ENCODE measurements at places on chromosomes 5 and 9.
A peak's percentile ranks its signal among the peaks of the same experiment; 100 is the strongest.

GRCh38 chr9:116859763-116860162 lies 172.7 kb downstream of the TRIM32 start:
- DNase-seq = no peak

DNA sequence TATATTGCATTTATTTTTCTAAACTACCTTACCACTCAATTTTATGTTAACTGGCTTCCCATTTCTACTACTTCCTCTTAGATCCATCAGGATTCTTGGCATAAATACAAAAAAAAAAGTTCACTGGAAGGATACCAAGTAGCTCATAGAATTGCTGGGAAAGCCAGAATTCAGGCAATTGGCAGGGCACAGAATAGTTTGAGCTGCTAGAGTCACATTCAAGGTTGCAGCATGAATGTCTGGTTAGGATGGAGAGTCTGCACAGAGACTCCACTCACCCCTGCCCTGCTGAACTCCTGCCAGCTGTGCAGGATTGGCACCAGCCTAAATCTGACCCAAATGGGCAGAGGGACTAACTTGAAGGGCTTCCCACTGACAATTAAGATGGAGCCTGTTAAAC lies 4.9 kb upstream of the AMACR start:
- peak; percentile 40 for DNase-seq

GRCh38 chr5:27316271-27316650 lies 277.9 kb upstream of the CDH9 start:
- peak; percentile 35 for DNase-seq

DNA sequence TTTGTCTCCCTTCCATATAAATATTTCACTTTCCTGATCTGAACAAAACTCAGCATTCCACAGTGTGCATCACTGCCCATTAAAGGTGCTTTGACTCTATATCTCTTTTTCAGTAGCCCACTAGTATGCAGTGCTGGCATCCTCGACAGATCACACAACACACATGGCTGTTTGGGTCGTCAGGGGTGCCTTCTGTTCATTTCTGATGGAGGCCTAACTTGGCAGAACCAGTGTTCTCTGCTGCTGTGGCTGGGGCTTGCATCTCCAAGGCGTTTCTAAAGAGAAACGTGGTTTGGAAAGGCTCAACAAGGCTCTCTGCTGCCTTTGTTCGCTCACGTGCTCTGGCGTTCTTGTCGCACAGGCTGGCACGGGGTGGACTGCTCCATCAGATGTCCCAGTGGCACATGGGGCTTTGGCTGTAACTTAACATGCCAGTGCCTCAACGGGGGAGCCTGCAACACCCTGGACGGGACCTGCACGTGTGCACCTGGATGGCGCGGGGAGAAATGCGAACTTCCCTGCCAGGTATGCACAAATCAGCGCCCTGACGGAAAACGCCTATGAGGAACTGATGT lies 97.7 kb upstream of the PRRC1 start:
- no peak for DNase-seq

DNA sequence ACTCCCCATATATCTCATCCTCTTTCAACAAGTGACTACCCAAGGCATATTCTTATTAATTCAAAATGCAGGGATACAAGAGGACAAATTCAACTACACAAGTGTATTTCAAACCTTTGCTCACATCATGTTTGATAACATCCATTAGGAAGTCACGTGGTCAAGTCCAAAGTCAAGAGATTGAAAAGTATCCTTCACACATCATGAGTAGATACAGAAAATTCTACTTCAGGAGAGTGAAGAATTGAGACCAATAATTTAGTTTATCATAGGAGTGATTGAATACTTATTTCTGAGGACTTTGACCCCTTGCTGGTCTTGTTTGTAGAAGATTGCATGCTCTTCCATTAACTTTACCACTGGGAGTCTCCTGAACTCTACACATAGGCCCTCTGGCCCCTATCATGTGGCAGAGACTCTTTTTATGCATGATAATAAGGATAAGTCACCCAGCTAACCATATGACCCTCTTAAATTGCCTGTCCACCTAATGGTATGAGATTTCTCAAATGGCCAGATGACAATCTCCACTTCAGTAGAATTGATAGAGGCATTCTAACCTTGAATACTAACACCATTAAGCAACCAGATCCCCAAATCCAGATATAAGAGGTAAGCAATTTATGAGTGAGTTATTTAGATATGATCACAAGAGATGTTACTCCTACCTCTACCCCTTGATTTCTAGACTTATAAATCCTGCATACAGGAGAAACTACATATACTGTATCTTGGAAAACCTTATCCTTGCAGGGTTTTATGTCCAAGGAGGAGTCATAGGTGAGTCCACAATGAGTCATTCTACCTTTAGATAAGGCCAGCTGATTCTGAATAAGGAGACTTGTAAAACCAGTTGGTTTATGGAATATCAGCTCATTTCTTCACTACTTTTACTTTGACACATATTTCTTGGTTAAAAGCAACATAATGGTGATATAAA lies 26.6 kb upstream of the SLC46A2 start:
- no peak for DNase-seq

DNA sequence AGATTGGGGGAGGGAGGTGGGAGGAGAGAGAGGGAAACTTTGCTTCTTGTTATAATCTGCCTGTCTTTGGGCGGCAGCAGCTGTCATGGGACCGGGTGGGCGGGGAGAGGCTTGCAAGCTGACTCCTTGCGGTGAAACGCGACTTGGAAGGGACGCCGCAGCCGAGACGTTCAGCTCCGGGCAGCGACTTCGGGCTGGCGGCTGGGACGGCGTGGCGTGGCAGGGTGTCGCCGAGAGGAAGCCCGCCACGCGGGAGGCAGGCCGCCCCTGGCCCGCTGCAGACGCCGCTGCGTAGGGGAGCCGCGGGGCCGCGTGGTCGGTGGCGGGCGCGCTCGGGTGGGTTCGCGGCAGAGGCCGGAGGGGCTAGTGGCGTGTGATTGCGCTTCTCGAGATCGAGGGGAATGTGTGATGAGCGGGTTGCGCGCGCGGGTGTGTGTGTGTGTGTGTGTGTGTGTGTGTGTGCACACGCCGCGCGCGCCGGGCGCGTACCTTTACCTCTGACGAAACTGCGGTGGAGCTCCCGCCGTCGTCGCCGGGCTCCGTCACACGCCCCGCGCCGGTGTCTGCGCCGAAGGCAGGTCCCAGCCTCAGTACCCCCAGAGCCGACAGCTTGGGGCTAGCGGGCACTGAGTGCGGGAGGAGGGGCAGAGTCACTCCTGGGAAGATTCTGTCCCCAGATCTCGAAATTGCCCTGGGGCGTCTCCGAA lies 1.7 kb downstream of the PPARGC1B start:
- DNase-seq = peak; percentile 24

Measured in astrocyte of the cerebellum (primary cell).